NCI-H1048 (cell line): ENCODE measurements at places on chromosomes 4 and X.

DNA sequence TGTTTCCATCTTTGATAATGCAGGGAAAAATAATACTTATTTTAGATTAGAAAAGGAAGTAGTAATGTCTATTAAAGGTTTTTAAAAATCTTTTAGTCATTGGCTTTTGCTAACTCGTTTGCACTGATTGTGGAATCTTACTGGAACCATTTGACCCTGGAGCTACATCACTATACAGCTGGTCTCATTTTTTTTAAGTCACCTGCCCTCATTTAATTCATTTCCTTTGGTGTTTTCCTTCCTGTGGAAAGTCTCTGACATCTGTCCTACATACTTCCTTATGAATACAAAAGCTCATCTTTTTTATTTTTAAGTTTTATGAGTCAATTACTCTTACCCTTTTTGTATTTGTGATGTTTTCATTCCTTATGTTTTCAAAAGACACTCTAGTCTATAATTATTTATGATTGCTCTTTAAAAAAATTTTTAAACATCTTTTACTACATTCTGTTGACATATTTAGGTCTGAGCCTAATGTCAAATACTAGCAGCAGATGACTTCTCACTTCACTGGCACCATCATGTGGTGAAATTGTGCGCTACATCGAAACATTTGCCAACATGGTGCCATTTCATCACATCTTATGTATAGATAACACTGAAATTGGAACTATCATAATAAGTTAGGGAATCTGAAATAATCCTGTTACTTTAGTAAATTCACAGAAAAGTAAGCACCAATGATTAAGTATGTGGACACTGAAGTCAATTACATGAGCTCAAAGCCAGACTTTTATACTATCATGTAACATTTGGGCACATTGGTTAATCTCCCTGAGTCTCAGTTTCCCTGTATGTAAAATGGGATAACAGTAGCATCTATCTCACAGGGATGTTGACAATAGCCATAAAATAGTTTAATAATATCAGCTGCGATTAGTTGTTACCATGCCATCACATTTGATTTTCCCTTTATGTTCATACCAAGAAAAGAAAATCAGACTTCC, 9.4 kb upstream of the MMAA start:
- DNase-seq: no peak

GRCh38 chr4:129966175-129966574, 870.2 kb downstream of the C4orf33 start:
- no peak for DNase-seq

DNA sequence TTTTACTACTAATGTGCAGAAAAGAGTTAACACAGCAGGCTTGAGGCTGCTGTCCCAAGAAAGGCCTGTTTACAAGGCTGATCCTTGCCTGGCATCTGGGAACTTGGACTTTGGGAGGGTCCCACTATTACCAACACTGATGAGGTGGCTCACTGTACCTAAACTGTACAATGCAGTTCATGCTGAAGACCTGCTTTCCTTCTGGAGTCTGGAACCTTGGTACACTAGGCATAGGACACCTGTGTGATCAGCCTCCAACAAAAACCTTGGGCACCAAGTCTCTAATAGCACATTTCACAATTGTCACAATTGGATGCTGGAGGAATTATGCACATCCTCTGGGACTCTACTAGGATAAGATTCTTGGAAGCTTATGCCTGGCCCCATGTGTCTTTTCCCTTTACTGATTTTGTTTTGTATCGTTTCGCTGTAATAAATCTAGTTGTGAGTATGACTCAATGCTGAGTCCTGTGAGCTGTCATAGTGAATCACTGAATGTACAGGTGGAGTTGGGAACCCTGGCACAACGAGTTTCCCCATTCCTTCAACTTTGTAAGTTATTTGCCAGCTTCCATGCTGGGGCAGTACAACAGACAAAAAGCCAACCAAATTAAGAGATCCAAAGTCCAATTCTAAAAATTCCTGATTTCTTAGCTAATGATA, 45.9 kb downstream of the TEC start:
- no peak for DNase-seq

DNA sequence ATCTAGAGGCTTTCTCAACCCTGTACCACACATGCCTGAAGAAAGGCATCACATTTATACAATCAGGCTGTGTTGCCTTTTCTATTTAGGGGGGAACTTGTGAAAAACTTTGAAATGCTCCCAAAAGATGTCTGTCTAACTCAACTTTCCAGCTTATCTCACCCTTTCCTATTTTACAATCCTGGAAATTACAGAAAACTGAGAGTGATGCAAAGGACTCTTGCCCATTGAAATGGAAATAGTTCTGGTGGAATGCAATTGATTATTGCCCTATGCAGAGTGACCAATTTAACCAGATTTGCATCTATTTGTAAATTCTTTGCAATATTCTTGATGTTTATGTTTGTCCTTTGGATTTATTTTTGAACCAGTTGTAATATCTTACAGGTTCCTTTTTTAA, 77.3 kb downstream of the GALNT7 start:
- no peak for DNase-seq
